NAMALWA (cell line): ENCODE measurements at places on chromosomes 1 and 21.

DNA sequence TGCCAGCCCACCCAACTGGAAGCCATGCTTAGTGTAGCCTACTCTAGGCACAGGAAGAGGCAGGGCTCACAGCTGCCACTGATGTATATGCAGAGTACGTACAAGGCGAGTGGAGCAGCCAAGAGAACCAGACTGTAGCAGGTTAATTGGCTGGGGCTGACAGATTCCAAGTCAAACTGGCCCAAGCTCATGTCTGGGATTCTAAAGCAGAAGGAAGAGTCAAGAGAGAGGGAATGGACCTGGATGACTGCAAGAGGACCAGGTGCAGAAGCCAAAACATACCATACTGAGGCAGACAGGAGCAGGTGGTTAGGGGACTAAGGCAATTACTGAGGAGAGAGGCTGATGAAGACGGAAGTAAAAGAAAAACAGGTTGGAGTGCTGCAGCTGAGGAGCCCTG, 51.3 kb upstream of the LRRN2 start:
- no peak for DNase-seq

- DNase-seq, result no peak
Observed at GRCh38 chr1:243658594-243659105, 191.4 kb downstream of the AKT3 start.

- no peak for DNase-seq
Observed at GRCh38 chr1:65011983-65012382, 45.6 kb upstream of the JAK1 start.

- DNase-seq, result no peak
Observed at GRCh38 chr1:65734979-65735378, 57.7 kb upstream of the PDE4B start.

- no peak for DNase-seq
Observed at GRCh38 chr1:147486876-147487656, 54.2 kb upstream of the BCL9 start.

DNA sequence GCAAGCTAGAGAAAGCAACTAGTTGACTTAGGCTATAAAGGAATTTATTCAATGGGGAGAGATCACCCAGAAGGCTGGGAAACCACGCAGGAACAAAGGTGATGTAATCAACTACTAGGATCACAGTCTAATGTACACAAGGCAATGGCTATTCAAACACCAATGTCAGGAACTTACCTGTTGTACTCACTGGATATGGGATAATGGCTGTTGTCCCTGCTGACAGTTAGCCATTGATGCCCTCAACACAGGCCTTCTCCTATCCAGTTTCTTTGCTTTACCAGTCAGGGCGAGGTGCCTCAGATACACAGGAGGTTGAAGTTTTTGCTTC, 32.3 kb downstream of the C21orf91 start:
- DNase-seq, result no peak

DNA sequence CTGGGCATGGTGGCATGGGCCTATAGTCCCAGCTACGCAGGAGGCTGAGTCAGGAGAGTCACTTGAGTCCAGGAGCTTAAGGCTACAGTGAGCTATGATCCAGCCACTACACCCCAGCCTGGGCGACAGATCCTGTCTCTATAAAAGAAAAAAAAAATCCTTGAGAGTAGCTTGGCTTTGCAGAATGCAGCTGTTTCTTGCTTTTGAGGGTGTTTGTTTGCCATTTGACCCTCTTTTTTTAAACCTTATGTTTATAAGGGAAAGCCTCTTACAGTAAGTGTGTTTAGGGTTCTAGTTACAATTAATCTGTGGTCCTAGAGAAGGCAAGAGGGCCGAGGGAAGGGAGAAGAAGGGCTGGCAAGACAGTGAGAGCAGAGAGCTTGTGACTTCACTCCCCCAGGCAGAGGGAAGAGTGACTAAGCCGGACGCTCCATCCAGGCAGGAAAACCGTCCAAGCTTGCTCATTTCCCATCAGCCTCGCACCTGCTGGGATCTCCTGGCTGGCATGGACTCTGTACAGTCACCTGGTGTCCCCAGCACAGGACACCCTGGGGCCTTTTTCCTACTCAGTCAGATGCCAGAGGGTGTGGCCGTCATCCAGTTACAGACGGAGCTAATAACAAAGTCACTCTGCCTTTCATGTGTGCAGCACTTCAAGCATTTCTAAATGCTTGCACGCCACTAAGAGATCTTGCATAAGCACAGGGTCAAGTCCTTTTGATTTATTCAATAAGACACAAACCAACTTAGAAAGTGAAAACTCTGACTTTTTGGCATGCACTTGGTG, 55.5 kb upstream of the PSEN2 start:
- no peak for DNase-seq

- DNase-seq, result no peak
Observed at GRCh38 chr21:34875830-34876229, 173.3 kb downstream of the RUNX1 start.

- DNase-seq, result no peak
Observed at GRCh38 chr1:18211764-18212163, 104.2 kb downstream of the IGSF21 start.

GRCh38 chr1:116824631-116825206, 70.5 kb downstream of the CD2 start:
- DNase-seq, result no peak

DNA sequence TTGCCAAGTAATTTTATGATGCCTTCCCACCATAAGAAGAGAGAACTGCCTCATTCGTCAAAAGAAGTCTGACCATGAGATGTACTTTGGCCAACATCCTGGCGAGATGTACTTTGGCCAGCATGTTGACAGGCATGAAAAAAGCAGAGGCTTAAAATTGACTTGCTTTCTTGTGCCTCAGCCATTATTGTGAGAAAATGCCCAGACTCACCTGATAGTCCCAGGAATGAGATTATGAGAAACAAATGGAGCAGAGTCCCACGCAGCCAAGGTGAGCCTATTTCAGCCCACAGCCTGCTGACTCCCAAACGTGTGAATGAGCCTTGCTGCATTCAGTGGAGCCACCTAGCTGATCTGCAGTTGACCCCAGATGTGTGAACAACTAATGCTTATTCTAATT, 43.5 kb upstream of the ZNF644 start:
- DNase-seq, result no peak

- DNase-seq, result no peak
Observed at GRCh38 chr1:40901886-40902852, 40.0 kb upstream of the CITED4 start.

- peak; percentile 89 for DNase-seq
Observed at GRCh38 chr1:146012703-146013558, 8.6 kb downstream of the HJV start.

GRCh38 chr21:25300632-25301031, 306.6 kb downstream of the MRPL39 start:
- no peak for DNase-seq

- no peak for DNase-seq
Observed at GRCh38 chr1:241140670-241141069, 216.3 kb downstream of the RGS7 start.

- no peak for DNase-seq
Observed at GRCh38 chr1:65198096-65198495, 50.1 kb downstream of the AK4 start.

- no peak for DNase-seq
Observed at GRCh38 chr1:53678938-53679825, 59.8 kb downstream of the GLIS1 start.

GRCh38 chr1:107450899-107451664, 310.2 kb downstream of the NTNG1 start:
- peak; percentile 39 for DNase-seq

GRCh38 chr21:15682186-15682895, 47.4 kb upstream of the USP25 start:
- peak; percentile 6 for DNase-seq

- DNase-seq, result no peak
Observed at GRCh38 chr21:16422702-16423101, 692.9 kb downstream of the USP25 start.

GRCh38 chr1:19689856-19690255, 25.2 kb downstream of the HTR6 start:
- no peak for DNase-seq

DNA sequence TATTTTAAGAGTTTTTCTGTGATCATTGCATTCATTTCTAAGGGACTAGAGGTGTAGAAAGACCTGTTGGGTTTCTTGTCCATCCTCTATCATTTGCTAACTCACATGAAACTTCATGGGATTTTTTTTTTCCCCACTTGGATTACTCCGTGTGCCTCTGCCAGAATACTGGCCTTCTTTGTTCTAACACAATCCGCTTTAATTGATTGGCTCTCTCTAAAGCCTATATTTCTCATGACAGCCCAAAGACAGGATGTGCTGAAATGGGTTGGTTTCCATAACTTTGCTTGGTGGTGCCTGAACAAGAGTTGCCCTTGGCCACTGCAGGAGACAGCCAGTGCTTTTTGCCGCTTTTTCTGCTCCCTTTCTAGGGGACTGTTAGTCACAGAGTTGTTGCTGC, 12.2 kb downstream of the CACHD1 start:
- no peak for DNase-seq

DNA sequence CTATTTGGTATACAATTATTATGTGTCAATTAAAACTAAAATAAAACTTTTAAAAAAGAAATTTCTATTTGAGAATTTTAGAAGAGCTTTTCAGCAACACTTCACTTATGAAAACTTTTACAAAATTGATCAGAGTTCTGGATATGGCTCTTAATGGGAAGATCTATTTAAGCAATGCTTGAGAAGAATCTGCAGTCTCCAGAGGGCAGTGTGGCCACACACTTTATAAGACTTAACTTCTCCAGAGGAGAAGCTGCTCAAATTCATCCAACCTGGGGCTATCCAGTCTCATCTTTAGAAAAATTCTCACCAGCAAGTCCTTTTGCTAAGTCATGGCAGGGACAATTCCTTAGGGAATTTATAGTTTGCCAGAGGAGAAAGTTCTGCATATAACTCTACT, 25.2 kb upstream of the AGO1 start:
- DNase-seq, result peak; percentile 38

- no peak for DNase-seq
Observed at GRCh38 chr1:169100208-169100607, 6.3 kb upstream of the ATP1B1 start.

DNA sequence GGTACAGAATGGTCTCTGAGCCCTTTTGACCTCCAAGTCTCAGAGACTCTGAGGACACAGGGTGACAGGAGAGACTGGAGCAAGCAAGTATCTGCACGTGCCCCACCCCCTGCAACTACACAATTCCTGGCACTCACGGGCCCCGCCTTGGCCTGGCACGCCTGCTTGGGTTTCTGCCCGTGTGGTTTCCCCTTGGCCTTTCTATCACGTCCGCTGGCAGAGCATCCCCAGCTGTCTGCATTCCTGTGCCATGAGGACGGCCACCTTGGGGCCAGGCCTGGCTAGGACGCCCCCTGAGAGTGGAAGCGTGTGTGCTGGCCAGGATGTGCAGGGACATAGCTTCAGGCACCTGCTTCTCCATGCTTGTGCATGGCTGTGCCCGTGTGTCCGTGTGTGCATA, 14.3 kb upstream of the EDN2 start:
- no peak for DNase-seq

DNA sequence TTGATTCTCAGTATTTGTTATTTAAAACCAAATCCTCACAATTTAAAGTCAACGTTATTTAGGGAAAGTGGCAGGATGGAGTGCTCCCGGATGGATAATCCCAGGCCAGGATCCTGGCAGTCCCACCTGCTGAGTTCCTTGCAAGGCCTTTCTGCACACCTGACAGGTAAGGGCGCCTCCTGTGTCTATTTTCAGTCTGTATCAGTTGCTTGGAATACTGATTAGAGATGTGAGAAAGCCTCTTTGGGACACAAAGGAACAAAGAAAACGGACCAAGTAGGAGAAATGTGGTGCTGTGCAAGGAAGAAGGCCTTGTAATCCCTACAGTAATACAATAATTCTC, 12.2 kb downstream of the STYXL2 start:
- no peak for DNase-seq

DNA sequence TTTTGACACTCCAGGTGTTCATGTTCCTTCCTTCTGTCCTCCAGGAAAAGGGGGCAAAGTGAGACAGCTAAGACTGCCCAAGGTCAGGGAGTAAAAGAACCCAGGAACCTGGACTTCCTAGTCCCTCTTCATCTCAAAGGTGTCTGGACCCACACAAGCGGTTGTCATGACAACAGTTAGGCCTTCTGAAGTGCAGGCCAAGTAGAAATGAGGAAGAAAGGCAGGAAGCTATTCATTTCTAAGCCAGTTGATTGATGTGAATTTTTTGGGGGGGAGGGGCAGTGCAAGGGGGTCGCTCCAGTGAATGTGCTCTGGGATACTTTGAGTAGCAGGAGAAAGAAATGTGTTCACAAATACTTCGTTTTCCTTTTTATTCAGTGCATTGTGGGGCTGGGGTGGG, 114.3 kb downstream of the NAV1 start:
- DNase-seq, result peak; percentile 45

- DNase-seq, result no peak
Observed at GRCh38 chr1:231326248-231326647, 11.4 kb downstream of the EXOC8 start.

DNA sequence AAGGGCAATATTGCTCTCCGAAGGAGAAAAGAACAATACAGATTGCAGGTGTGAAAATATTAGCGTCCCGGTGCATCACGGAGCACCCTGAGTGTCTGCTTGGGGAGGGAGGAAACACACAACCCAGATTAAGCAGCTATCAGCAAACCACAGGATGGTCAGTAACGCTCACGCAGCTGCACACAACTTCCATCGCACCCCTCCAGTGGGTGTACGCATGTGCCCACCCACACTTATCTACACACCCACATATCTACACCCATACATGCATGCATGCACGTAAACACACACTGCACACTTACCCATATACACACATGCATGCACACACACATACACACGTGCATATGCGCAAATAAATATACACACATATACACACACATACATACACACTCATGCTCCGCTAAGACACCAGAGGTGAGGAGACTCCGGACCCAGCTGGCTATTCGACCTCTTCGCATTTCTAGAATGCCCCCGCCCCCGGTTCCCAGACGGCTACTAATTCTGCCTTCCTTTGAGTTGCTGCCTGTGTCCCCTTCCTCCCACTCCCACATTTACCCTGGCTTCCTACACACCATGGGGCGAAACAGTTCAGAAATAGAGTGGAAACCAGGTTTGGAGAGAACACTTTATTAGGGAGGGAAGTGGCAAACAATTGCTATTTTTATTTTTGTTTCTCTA, 26.2 kb downstream of the ITPKB start:
- DNase-seq, result no peak

GRCh38 chr1:171597203-171597602, 24.8 kb upstream of the MYOCOS start:
- DNase-seq, result no peak

- DNase-seq, result no peak
Observed at GRCh38 chr1:68117416-68117815, 67.0 kb upstream of the DIRAS3 start.
